ENCODE measurements at places on chromosomes 13 and 19. TPM values are rescaled to one million over a fixed set of nuclear protein-coding genes. Genes with fewer than 3 reads are reported as not detected.

GRIN2D gene
- total RNA-seq: 0.17 TPM

LILRA1 gene
- not detected for total RNA-seq

HCST gene
- total RNA-seq: 3.2 TPM

CAPN12 gene
- 0.26 TPM for total RNA-seq

ZNF835 gene
- not detected for total RNA-seq

NLRP11 gene
- total RNA-seq: not detected

SIGLEC8 gene
- total RNA-seq: not detected

SHD gene
- not detected for total RNA-seq

FGF21 gene
- not detected for total RNA-seq

MZF1 gene
- total RNA-seq: 19.1 TPM

TEKTIP1 gene
- total RNA-seq: not detected

UGGT2 gene
- 27.0 TPM for total RNA-seq

SLC7A1 gene
- 7.5 TPM for total RNA-seq

ATP4B gene
- total RNA-seq: not detected

CEACAM21 gene
- total RNA-seq: not detected

ZNF414 gene
- total RNA-seq: 2.2 TPM

NHLRC3 gene
- total RNA-seq: 21.9 TPM

ZNF793 gene
- total RNA-seq: 1.3 TPM

KLK15 gene
- total RNA-seq: not detected

FAM216B gene
- total RNA-seq: not detected

CASP14 gene
- total RNA-seq: not detected

SULT2A1 gene
- not detected for total RNA-seq

URI1 gene
- 60.7 TPM for total RNA-seq

TIMM44 gene
- 62.0 TPM for total RNA-seq

GPR32 gene
- total RNA-seq: not detected

PTH2 gene
- total RNA-seq: not detected

KLK6 gene
- not detected for total RNA-seq

CDC37 gene
- 212 TPM for total RNA-seq

FCER2 gene
- total RNA-seq: not detected

PEAK3 gene
- total RNA-seq: not detected

ZNF723 gene
- not detected for total RNA-seq

VSTM2B gene
- total RNA-seq: not detected

TRAPPC2B gene
- 11.9 TPM for total RNA-seq

CYP2F1 gene
- total RNA-seq: not detected

RNF17 gene
- total RNA-seq: not detected

CYP4F8 gene
- under 0.01 TPM for total RNA-seq

ADGRE3 gene
- not detected for total RNA-seq

LRG1 gene
- not detected for total RNA-seq

ADGRE2 gene
- not detected for total RNA-seq

FFAR2 gene
- total RNA-seq: not detected

OR7C1 gene
- total RNA-seq: not detected

SYNGR4 gene
- total RNA-seq: not detected

IGFLR1 gene
- total RNA-seq: 0.32 TPM

LRRC63 gene
- total RNA-seq: under 0.01 TPM

TYROBP gene
- total RNA-seq: not detected

OXGR1 gene
- not detected for total RNA-seq

MAP4K1 gene
- total RNA-seq: 0.32 TPM

SIAH3 gene
- not detected for total RNA-seq

NKPD1 gene
- total RNA-seq: 0.52 TPM

SH2D3A gene
- not detected for total RNA-seq

Data from bronchial smooth muscle cell (primary cell).